NCI-H526 treated with DMSO at 0.1 percent for 48 hours (cell line): ENCODE measurements at places on chromosomes 4 and X.

DNA sequence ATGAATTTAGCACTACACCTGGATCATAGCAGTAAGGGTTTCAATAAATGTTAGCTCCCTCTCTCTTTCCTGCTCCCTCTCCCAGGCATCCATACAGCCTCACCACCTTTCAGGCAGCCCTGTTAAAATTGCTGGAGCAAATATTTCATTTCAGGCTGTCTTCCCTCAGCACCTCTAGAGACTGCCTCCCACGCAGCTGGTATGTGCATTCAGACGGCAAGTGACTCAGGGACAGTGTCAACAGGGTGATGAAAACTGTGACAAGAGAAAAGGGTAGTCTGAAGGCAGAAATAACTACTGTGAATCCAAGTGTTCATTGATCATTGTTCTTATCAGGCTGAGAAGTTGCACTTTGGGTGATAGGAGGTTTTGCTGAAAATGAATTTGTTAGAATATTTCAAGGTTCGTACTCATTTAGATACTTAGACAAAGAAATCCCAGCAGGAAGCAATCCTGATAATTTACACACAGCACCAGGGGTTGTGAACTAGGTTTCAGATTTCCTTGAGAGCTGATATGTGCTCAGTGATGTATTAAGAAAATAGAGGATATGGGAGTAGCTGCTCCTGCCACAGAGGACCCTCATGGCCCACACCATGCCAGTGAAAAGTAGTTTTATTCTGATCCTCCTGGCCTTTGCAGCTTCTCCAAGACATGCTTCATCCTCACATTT is 424.2 kb downstream of the FGF13 start:
- DNase-seq = no peak

GRCh38 chr4:26342328-26343037 is 21.7 kb downstream of the RBPJ start:
- no peak for DNase-seq

GRCh38 chr4:109389369-109390114 is 44.1 kb upstream of the SEC24B start:
- DNase-seq = no peak

- no peak for DNase-seq
Measured at GRCh38 chrX:117765211-117765610, 351.4 kb downstream of the KLHL13 start.

- no peak for DNase-seq
Measured at GRCh38 chrX:145654486-145654885, 163.1 kb upstream of the SLITRK2 start.

DNA sequence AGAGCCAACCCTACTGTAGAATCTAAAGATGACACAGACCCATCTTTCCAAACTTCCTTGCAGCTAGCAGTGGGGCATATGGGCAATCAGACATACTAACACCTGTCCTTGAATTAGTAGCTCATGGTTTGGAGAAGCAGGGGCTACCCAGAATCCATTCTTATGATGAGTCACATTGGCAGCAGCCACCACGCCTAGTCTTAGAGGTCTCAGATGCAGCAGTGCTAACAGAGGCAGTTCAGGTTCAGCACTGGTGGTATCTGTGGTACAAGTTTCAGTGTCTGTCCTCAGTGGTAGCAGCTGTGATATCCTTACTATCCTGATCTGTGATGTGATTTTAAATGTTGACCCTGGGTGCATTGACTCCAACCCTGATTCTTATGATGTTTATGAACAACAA is 68.1 kb downstream of the FRMPD4 start:
- no peak for DNase-seq

GRCh38 chr4:36532670-36533379 is 251.4 kb downstream of the DTHD1 start:
- no peak for DNase-seq

DNA sequence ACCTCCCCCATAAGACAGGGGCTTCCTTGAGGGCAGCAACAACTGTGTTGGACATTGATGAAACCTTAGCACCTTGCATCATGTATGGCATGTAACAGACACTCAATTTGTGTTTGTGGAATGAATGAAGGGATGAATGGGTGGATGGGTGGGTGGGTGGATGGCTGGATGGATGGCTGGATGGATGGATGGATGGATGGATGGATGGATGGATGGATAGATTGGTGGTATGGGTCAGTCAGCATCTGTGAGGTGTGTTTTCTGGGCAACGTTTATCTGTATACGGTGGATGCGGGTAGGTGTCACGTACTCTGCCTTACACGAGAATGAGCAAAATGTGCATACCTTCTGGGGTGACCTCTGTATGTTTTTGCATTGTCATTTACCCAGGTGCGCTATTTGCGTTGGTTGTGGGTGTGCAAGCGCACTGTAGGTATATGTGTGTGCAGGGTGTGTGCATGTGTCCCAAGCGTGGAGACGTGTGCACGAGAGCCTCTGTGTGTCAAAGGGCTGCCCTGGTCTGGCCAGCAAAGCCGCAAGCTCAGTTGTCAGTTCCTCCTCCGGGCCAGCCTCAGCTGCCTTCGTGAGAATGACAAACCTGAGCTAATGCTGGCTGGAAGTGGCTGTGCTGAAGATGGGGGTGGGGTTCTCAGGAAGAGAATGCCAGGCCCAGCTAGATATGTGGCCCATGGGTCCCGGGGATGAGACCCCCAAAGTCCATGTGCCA is 26.5 kb downstream of the ELF4 start:
- DNase-seq = no peak
